ENCODE measurements at places on chromosomes 11 and 22.
A peak's percentile ranks its signal among the peaks of the same experiment; 100 is the strongest.

DNA sequence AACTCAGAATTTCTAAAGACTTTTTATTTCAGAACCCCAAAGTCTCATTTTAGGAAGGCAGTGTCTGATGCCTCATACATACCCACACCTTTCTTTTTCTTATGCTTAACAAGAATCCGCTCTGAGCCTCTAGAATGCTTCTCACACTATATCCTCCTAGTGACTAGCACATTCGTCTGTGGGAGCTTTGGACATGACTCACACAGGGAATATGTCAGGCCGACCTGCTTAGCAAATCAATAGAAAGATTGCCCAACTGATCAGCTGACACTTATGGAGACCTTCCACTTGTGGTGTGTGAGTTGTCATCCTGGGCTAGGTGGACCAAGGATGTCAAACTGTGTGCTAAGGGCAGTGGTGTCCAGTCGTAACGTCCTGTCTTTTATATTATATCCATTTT lies 129.9 kb upstream of the TTC12 start:
- peak; percentile 81 for DNase-seq

- DNase-seq: no peak
These were observed 2.9 kb downstream of the PANX2 start for GRCh38 chr22:50173311-50173982.

- DNase-seq: no peak
These were observed 377.6 kb downstream of the LARGE1 start for GRCh38 chr22:33542722-33543121.

DNA sequence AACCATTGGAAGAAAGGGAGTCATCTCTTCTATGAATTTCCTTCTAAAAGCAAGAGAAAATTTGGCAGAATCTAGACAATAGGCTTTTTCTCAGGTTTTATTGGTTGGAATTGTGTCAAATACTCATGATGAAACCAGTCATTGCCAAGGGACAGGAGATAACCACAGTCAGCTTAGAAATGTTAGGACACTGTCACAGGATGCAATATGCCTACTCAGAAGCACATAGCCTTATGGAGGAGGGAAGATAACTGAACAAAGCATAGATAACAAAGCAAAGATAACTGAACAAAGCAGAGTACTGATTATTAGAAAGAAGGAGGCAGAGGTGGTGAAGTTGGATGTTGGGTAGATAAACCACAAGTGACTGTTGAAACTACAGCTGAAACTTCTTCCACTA lies 303.5 kb upstream of the PDGFD start:
- no peak for DNase-seq

DNA sequence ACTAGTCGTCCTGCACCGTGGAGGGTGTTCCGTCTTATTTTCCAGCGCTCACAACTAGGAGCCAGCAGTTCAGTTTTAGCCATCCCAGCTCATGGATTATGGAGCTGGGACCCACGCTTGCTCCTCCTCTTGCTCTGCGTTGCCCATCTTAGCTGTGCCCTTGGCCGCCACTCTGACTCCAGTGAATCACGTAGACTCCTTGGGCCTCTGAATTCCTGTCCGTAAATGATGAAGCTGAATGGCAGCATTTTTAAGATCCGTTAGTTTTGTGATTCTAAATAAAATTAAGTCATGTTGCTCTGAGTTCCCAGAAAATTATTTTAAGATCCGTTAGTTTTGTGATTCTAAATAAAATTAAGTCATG lies 23.8 kb downstream of the BCR start:
- no peak for DNase-seq

DNA sequence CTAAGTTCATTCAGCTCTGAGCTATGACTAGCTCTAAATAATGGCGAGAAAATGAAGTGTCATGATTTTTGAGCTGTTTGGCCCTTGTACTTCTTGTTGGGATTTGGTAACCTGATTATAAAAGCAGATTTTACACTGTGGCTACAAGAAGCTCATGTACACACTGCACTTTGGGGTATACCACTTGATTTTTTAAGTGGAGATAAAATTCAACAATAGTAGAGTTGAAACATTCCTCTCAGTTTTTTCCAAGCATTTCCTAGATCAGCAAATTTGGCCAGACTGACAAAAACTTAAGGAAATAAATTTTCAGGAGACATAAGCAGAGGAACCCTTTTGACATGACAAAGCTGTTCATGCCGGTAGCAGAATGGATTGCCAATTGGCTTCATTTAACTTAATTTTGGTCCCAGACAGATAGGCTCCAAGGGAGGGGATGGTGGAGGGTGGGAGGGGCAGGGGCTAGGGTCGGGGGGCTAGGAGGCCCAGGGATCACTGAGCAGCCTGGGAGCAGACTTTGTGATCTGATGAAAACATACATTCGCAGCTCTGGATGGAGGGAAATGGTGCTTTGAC lies 575.9 kb downstream of the METTL15 start:
- DNase-seq: no peak

- peak; percentile 88 for DNase-seq
These were observed 223.6 kb downstream of the ADAMTS15 start for GRCh38 chr11:130671801-130672700.

DNA sequence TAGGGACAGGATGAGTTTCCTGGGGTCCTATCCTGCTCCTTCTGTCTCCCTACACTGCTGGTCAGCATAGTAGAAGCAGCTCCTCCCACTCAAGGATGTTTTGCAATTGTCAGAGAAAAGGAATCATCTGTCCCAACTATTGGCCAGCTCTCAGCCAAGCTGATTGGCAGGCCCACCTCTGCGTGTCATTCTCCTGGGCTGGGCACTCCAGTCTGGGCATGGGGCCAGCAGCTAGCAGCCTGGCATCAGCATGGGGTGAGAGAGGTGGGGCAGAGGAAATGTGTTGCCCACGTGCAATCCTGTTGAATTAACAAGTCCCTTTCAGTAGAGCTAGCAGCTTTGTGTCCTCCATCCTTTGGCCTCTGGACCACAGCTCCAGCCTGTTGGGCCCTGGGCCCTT lies 14.1 kb downstream of the ANKK1 start:
- peak; percentile 34 for DNase-seq

GRCh38 chr11:31720225-31720624 lies 90.9 kb downstream of the PAX6 start:
- no peak for DNase-seq

- peak; percentile 26 for DNase-seq
These were observed 7.7 kb downstream of the UBASH3B start for GRCh38 chr11:122663056-122663740.

- DNase-seq: no peak
These were observed 11.9 kb upstream of the MDK start for GRCh38 chr11:46369458-46370152.

DNA sequence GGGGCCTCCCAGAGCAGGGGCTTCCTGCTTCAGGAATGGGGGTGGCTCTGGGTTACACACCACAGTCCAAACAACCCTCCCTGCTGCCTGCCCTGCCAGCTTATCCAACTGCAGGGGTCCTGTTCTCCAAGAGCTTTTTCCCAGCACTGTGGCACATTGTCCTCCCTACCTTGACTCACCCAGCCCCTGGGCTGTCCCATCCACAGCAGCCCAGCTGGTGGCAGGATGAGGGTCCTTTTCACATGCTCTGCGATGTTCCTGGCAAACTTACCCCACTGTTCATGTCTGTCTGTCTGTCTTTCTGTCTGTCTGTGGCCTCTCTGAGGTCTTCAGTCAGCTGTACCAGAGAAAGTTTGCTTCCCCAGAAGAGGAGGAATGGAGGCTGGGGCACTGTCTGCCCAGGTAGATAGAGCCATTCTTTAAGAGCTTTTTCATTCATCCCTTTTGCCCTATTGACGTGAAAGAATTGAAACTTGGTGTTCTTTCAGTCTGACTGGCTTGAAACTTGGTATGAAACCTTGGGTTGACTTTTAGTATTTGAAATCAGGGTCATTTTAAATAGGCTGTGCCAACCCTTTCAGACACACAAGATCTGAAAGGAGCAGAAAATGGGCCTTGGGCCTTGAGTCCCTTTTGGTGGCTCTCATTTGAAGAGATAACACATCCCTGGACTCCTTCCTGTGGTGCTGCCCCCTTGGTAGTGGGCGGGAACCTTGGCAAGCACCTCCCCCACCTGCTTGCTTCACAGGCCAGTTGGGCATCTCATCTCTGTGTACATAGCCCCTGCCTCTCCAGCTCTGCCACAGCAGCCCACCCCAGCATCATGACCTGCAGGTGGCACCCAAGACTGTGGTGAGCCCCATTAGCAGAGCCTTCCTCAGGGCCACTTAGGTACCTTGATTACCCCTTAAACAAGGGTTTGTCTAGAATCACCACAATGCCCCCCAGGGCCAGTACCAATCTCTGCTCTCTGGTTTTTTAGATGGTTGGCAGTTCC lies 74.6 kb upstream of the SUSD2 start:
- DNase-seq: no peak

DNA sequence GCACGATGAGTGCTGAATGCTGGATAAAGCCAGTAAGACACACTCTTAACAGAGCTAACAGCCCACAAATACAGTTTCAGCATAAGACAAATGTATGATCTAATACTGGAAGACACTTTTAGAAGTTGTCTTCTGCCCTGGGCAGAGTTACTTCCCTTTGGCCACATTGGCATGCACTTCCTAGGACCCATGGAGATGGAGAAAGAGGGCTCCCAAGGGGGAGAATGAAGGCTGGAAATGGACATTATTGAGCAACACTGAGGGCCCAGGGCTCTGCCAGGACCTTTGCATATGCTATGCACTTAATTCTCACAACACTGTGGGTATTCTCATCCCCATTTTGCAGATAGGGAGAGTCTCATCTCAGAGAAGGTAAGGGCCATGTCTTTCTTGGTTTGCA lies 123.1 kb downstream of the ADAMTS15 start:
- DNase-seq: no peak

GRCh38 chr11:116579031-116579653 lies 193.6 kb downstream of the BUD13 start:
- no peak for DNase-seq

DNA sequence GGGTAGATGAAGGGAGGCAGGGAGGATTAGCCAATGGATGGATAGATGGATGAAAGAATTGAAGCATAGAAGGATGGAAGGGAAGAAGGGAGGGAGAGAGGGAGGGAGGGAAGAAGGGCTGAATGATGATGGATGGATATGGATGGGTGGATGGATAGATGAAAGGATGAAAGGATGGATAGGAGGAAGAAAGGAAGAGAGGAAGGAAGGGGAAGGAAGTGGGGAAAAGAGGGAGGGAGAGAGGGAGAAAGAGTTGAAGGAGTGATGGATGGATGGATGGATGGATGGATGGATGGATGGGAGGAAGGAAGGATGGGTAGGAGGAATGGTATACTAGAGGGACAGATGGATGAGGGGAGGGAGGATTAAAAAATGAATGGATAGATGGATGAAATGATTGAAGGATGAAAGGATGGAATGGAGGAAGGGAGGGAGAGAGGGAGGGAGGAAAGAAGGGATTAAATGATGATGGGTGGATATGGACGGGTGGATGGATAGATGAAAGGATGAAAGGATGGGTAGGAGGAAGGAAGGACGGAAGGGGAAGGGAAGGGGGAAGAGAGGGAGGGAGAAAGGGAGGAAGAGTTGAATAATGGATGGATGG lies 145.9 kb downstream of the MN1 start:
- no peak for DNase-seq

DNA sequence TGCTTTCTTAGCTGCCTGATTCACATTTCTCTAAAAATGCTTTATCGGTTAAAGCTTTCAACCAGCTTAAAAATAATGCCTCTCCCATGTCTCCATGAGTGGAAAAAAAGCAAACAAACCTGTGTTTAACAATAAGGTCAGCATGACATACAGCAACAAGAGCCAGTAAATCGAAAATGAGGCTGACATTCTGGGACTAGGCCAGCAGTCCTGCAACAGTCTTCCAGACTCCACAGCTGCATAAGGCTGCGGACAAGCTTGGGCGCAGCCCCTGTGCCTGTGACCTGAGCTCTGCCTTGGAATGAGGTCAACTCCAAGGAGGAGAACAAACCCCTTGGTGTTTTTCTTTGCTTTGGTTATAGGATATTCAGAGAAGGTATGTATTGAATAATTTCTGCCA lies 95.5 kb downstream of the PGR start:
- DNase-seq: no peak

- no peak for DNase-seq
These were observed 17.1 kb downstream of the TTC12 start for GRCh38 chr11:113331441-113331840.

GRCh38 chr11:64722141-64723065 lies 594 bp downstream of the NRXN2 start:
- DNase-seq: no peak

DNA sequence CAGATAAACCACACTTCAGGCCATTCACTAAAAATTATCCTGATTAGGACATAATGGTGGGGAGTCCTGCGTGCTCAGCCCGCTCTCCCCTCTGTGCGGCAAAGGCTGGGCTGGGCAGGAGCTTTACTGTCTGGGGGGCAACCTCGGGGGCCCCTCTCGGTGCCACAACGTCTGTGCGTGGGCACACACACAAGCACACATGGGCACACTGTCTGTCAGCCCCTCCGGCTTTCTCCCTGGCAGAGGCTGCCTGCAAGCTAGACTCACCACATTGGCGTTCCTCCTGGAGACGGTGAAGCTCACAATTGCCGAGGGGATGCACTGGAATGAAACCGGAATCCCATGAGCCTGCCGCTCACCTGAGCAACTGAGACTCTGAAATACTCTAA lies 5.2 kb downstream of the MLC1 start:
- no peak for DNase-seq

- DNase-seq: no peak
These were observed 2.1 kb downstream of the MRPL40 start for GRCh38 chr22:19434401-19434800.

DNA sequence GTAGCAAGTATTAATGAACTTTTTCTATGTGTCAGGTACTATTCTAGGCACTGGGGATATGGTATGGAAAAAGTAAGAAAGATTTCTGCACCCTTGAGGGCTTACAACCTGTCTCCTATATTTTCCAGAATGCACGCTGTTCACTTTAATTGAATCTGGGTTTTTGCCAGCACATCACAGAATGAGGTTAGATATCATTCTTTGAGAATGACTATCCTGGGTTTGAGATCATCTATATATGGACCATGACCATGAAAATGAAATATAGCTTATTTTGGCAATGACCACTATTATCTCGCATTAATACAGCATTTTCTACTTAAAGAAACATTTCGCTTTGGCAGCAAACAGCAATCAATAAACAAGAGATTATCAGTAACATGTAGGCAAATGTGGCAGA lies 46.9 kb downstream of the C11orf71 start:
- DNase-seq: no peak

DNA sequence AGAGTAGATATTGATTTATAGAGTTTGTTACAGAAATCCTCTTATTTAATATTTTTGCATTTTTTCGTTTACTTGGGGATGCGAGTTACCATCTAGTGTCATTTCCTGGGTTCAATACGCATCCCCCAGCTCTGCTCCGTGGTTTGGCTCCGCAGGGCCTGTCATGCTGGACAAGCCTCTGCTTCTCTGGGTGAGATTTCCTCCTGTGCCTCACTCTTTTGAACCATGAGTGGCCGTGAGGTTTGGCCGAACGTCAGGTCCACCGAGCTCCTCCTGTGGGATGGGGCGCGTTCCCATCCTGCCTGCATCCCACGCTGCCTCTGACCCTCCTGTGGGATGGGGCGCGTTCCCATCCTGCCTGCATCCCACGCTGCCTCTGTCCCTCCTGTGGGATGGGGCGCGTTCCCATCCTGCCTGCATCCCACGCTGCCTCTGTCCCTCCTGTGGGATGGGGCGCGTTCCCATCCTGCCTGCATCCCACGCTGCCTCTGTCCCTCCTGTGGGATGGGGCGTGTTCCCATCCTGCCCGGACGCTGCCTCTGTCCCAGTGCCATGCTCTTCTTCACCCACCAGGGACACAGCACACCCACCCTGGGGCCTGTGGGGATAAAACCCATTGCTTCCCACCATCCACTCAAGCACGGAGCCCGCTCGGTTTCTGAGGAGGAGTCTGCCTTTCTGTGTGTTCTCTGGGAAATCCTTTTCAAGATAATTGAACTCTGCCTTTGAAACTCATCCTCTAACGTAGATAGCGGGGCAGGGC lies 506.8 kb downstream of the BRD1 start:
- no peak for DNase-seq

Measured in retinal pigment epithelial cell (primary cell).